ENCODE measurements at places on chromosomes 12 and 14. TPM values are rescaled to one million over a fixed set of nuclear protein-coding genes. Genes with fewer than 3 reads are reported as not detected.

NANOG gene
- total RNA-seq = not detected

DBX2 gene
- total RNA-seq = not detected

RIN3 gene
- total RNA-seq = 46.0 TPM

R3HDM2 gene
- total RNA-seq = 28.2 TPM

PTPRB gene
- total RNA-seq = not detected

LHX5 gene
- total RNA-seq = not detected

STRAP gene
- total RNA-seq = 185 TPM

FGF23 gene
- not detected for total RNA-seq

PRIMA1 gene
- not detected for total RNA-seq

APAF1 gene
- 13.9 TPM for total RNA-seq

SLC38A4 gene
- not detected for total RNA-seq

TSPAN19 gene
- total RNA-seq = not detected

VPS37B gene
- total RNA-seq = 19.3 TPM

GRCh38 chr12:52199294-52199919 lies 7.6 kb upstream of the KRT80 start:
- no peak overlapping the region for H3K27ac ChIP-seq
- H3K4me1 ChIP-seq = no peaks in the 10 kb centered on the region
- H3K27me3 ChIP-seq = no peaks in the 10 kb centered on the region
- no peak for DNase-seq
- no peaks in the 10 kb centered on the region for H3K36me3 ChIP-seq

GRCh38 chr14:34098045-34098984 lies 147.4 kb upstream of the EGLN3 start:
- no peak overlapping the region for H3K4me3 ChIP-seq
- H3K27me3 ChIP-seq = no peaks in the 10 kb centered on the region
- DNase-seq = no peak
- no peaks in the 10 kb centered on the region for H3K36me3 ChIP-seq
- H3K4me1 ChIP-seq = no peaks in the 10 kb centered on the region
- no peak overlapping the region for H3K27ac ChIP-seq

GRCh38 chr12:21527451-21528180 lies 1.5 kb downstream of the SPX start:
- H3K36me3 ChIP-seq = no peaks in the 10 kb centered on the region
- H3K4me1 ChIP-seq = no peaks in the 10 kb centered on the region
- peaks cover 6% of the 10 kb centered on the region for H3K27me3 ChIP-seq

DNA sequence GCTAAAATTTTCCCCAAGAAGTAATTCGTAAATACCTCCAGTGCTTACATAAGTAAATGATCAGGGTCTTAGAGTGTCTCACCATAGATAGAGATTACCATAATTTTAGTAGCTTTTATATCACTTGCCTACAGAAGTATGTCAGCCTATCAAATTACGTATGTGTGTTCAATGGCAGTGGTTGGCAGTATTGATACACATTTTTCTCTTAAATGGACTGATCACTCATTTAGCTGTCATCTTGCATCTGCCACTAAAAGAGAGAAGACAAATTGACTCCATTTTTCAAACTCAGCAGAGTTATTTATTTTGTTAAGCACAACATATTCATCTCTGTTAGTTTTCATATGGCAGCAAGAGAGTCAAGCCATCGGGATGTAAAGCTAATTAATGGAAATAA lies 413.1 kb upstream of the CLEC14A start:
- no peak overlapping the region for H3K27ac ChIP-seq
- H3K27me3 ChIP-seq = no peaks in the 10 kb centered on the region
- no peak overlapping the region for H3K4me3 ChIP-seq
- H3K4me1 ChIP-seq = no peaks in the 10 kb centered on the region

GRCh38 chr12:111447571-111448265 lies 42.0 kb downstream of the SH2B3 start:
- no peaks in the 10 kb centered on the region for H3K27me3 ChIP-seq
- peaks cover 36% of the 10 kb centered on the region for H3K36me3 ChIP-seq

- no peaks in the 10 kb centered on the region for H3K4me1 ChIP-seq
- no peak for DNase-seq
- H3K4me3 ChIP-seq = no peak overlapping the region
- no peak overlapping the region for H3K27ac ChIP-seq
These were observed 418.7 kb downstream of the NRXN3 start for GRCh38 chr14:78588906-78589305.

- no peaks in the 10 kb centered on the region for H3K27me3 ChIP-seq
- no peak overlapping the region for H3K27ac ChIP-seq
- H3K4me3 ChIP-seq = no peak overlapping the region
- no peaks in the 10 kb centered on the region for H3K36me3 ChIP-seq
These were observed 102.9 kb downstream of the RPS29 start for GRCh38 chr14:49483268-49483667.

DNA sequence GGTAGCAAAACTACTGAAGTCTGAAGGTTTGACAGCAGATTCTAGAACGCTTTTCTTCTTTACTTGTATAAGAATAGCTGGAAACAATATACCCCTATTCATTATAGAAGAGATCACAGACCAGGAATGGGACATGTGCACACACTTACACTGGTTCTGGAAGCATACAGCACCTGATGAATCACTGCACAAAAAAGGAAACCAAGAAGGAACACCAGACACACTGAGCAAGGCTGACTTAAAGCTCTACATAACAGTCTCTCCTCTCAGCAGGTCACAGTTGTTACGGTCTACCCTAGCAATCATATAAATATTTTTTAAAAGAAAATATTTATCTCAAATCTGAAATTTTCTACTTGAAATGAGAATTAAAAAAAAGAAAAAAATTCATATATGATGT lies 13.5 kb downstream of the ATP2B1 start:
- peaks cover 38% of the 10 kb centered on the region for H3K4me1 ChIP-seq
- no peak overlapping the region for H3K27ac ChIP-seq
- no peaks in the 10 kb centered on the region for H3K27me3 ChIP-seq
- H3K36me3 ChIP-seq = no peaks in the 10 kb centered on the region
- no peak for DNase-seq
- H3K4me3 ChIP-seq = no peak overlapping the region

- no peak for DNase-seq
- H3K27ac ChIP-seq = no peak overlapping the region
- H3K27me3 ChIP-seq = no peaks in the 10 kb centered on the region
- H3K4me3 ChIP-seq = no peak overlapping the region
- H3K4me1 ChIP-seq = peaks cover 17% of the 10 kb centered on the region
These were observed 98.9 kb upstream of the EGLN3 start for GRCh38 chr14:34049790-34050189.

GRCh38 chr14:56122301-56122700 lies 4.1 kb downstream of the PELI2 start:
- H3K4me3 ChIP-seq = no peak overlapping the region
- H3K27ac ChIP-seq = no peak overlapping the region
- DNase-seq = no peak
- H3K4me1 ChIP-seq = peaks cover 19% of the 10 kb centered on the region
- no peaks in the 10 kb centered on the region for H3K36me3 ChIP-seq
- no peaks in the 10 kb centered on the region for H3K27me3 ChIP-seq

GRCh38 chr12:42128327-42128726 lies 16.3 kb downstream of the GXYLT1 start:
- DNase-seq = no peak
- H3K27ac ChIP-seq = no peak overlapping the region
- no peak overlapping the region for H3K4me3 ChIP-seq

GRCh38 chr14:30971586-30971985 lies 53.9 kb upstream of the AP4S1 start:
- H3K27ac ChIP-seq = no peak overlapping the region
- no peak for DNase-seq
- no peak overlapping the region for H3K4me3 ChIP-seq
- H3K27me3 ChIP-seq = no peaks in the 10 kb centered on the region

- H3K36me3 ChIP-seq = peaks cover 15% of the 10 kb centered on the region
- H3K4me1 ChIP-seq = no peaks in the 10 kb centered on the region
- no peak overlapping the region for H3K4me3 ChIP-seq
- no peak for DNase-seq
- no peaks in the 10 kb centered on the region for H3K27me3 ChIP-seq
These were observed 16.6 kb downstream of the XRCC3 start for GRCh38 chr14:103698380-103699260.

DNA sequence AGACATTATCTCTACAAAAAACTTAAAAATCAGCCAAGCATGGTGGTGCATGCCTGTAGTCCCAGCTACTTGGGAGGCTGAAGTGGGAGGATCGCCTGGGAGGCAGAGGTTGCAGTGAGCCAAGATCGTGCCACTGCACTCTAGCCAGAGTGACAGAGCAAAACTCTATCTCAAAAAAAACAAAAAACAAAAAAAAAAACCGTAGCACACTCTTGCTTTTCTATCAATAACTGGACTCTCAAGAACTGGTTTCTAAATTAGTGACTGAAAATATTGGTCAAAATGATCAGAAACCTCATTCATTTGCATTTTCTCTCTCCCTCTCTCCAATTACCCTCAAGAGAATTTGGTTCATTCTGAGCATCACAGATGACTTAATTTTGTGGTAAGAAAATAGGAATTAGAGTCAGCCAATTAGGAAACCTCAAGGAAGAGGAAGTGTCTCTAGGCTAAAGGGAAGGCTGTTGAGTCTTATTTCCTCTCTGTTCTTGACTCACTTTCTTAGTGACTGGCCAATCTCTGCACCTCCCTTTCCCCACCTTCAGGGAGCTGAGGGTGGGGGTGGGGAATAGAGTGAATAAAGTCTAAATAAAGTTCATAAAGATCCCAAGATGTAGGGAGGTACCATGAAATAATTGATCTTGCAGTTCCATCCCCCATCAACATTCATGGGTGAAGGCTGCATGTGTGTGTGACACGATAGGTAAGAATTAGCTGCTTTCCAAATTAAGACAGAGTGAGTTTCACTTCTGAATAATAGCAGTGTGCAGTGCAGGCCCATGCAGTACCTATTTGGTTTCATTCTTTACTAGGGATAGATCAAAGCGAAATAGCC lies 6.8 kb upstream of the PSMA6 start:
- peak overlapping the region; percentile 25 for H3K27ac ChIP-seq
- peak overlapping the region; percentile 2 for H3K4me3 ChIP-seq
- no peaks in the 10 kb centered on the region for H3K36me3 ChIP-seq
- no peak for DNase-seq

- no peak for DNase-seq
- H3K27me3 ChIP-seq = no peaks in the 10 kb centered on the region
- peaks cover 11% of the 10 kb centered on the region for H3K36me3 ChIP-seq
- no peak overlapping the region for H3K4me3 ChIP-seq
- no peak overlapping the region for H3K27ac ChIP-seq
These were observed 115.7 kb downstream of the NCOR2 start for GRCh38 chr12:124451637-124452243.

- H3K27me3 ChIP-seq = peaks cover 8% of the 10 kb centered on the region
- no peak overlapping the region for H3K4me3 ChIP-seq
- no peaks in the 10 kb centered on the region for H3K4me1 ChIP-seq
- no peak for DNase-seq
- H3K27ac ChIP-seq = no peak overlapping the region
These were observed 210.9 kb upstream of the FKBP4 start for GRCh38 chr12:2583642-2584401.

DNA sequence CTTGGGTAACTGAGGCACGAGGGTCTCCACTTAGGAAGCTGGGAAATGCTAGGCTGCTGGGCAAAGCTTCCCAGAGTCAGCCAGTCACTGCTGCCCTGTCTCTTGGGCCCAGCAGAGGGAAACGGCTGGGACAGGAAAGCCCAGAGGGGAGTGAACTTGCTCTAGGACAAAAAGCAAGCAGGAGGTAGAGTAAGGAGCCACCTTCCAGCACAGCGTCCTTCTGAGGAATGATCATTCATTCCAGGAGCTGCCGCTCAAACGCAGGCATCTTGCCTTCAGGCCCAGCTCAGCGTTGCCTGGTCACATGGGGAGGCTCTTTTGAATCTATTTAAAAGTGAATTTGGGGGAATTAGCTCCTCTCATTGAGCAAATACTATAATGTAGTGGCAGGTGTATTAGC lies 118.6 kb downstream of the CRACR2A start:
- no peak overlapping the region for H3K4me3 ChIP-seq
- no peaks in the 10 kb centered on the region for H3K4me1 ChIP-seq
- no peak overlapping the region for H3K27ac ChIP-seq
- H3K27me3 ChIP-seq = no peaks in the 10 kb centered on the region
- H3K36me3 ChIP-seq = peaks cover 7% of the 10 kb centered on the region

GRCh38 chr12:121590476-121591143 lies 9.8 kb upstream of the KDM2B start:
- H3K36me3 ChIP-seq = no peaks in the 10 kb centered on the region
- peak; percentile 84 for DNase-seq
- peak overlapping the region; percentile 98 for H3K27ac ChIP-seq

GRCh38 chr14:103382376-103382775 lies 2.8 kb upstream of the MARK3 start:
- no peak overlapping the region for H3K27ac ChIP-seq
- H3K36me3 ChIP-seq = no peaks in the 10 kb centered on the region
- no peak for DNase-seq
- peaks cover 17% of the 10 kb centered on the region for H3K4me1 ChIP-seq
- no peaks in the 10 kb centered on the region for H3K27me3 ChIP-seq
- H3K4me3 ChIP-seq = no peak overlapping the region

DNA sequence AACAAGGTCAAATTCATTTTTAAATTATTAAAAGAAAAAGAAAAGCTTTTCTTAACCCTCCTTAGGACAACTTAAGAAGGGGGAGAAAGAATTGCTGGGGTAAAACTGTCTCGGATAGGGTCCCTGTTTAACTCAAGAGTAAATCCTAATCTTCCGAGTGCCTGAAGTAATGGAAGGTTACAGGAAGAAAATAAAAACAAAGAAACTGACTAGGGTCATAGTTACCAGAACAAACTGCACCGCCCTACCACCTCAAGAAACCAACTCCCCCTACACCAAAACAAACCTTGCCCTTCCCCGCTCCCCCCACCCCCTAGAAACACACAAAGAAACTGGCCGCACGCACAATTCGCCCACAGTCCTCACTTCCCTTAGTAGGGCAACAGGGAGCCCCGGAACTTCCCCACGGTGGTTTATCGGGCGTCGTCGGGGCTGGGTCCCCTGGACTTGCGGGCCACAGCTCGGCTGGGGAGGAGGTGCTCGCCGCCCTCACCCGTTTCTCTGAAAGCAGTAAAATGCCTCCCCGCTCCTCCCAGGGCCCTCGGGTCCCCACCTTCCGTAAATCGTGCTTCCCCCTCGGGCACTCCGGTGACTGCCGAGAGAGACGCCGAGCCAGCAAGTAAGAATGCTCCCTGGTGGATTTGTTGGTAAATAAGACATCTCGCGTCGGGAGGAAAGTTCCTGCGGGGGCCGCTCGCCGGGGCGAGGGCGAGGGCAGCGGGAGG lies 2.4 kb downstream of the SINHCAF start:
- peaks cover 45% of the 10 kb centered on the region for H3K4me1 ChIP-seq
- peak overlapping the region; percentile 81 for H3K4me3 ChIP-seq
- H3K27me3 ChIP-seq = no peaks in the 10 kb centered on the region

DNA sequence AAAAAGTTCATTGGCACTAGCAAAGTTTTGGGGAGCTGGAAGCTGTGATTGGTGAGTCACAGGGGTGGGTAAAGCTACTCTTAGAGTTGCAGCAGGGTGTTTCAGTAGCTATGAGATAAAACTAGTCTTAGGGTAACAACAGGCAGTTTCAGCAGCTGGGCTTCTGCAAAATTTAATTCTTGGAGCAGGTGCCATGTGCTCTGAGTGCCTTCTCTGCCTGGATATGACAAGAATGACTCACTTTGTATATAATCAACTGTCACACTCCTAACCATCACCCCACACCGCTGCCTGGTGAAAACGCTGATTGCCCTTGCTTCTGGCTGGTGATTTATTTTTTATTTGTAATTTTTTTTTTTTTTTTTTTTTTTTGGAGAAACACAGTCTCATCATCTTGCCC lies 10.5 kb upstream of the PLBD2 start:
- H3K27ac ChIP-seq = no peak overlapping the region
- no peak for DNase-seq
